ENCODE measurements at places on chromosomes 16 and 17.

DNA sequence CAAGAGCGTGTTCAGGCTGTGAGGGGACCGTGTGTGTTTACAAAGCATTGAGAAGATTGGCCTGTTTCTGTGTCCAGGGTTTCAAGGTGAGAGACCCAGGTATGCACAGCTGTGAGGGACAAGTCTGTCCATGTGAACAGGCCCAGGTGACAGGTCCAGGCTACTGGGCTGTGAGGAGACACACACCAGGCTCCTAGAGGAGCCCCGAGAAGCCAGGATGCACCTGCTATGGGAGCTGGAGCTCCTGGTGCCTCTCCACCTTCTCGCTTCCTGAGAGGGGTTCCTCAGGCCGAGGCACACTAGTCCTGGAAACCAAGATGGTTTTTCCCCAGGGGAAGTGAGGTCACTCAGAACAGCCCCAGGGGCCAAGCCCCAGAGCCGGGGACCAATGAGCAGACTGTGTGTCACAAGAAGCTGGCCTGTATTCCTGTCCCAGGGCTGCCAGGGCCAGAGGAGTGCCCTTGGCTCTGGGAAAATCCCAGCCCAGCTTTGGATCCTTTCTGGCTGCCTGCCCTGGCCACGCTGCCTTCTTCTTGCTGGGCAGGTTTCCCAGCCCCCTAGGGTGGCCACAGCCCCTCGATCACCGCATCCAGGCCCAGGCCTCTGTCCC is 153.4 kb upstream of the PLCG2 start:
- DNase-seq = no peak

DNA sequence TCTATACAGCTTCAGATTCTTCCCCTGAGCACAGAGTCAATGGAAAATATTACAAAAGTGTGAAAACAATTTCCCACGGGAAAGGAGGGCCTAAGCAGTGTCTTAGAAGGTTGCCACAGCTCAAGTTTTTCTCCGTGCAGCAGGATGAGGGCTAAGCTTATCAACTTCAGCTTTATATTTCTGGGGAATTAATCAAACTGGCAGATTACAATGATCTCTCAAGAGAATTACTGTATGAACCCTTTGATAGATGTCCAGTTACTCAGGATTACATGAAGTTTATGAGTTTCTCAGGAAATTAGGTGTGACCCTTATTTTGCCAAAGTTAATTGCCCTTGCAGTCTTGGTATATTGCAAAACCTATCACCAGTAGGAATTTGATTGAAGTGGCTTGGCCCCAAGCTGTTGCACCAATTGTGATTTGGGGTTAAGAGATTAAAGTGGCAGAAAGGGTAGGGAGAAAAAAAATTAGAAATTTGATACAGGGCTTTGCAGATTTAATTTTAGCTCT is 298.4 kb downstream of the MAP2K6 start:
- no peak for DNase-seq

DNA sequence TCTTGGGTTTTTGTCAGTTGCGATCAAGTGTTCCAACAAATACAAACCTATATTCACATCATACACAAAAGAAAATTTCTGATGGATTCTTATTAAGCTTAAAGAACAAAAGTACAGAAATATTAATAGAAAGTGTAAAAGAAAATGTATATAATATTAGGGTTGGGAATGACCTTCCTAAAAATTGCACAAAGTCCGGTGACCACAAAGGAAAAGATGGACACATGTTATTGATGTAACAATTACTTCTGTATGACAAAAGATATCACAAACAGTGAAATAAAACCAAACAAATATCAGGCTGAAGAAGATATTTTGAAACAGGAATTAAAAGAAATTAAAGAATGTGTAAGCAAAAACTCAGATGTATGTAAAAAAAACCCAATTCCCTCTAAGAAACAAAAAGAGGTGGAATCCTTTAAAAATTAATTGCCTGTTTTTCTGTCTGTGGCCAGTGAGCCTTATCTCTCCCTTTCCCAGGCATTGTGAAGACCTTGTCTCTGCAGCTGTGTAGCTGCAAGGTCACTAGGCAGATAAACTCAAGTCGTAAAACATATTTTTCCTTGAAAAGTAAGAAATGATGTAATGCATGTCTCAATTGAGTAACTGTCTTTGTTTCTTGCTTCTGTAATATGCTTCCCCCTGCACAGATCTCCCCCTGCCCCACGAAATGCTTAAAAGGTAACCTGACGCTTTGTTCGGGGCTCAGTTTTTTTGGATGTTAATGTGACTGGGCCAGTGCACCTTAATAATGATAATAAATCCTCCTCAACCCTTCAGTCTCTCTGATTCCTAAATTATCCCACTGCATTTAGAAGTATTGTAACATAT is 2.8 kb downstream of the ST6GALNAC1 start:
- no peak for DNase-seq

GRCh38 chr17:57721967-57722703 is 23.0 kb downstream of the CCDC182 start:
- DNase-seq = no peak

DNA sequence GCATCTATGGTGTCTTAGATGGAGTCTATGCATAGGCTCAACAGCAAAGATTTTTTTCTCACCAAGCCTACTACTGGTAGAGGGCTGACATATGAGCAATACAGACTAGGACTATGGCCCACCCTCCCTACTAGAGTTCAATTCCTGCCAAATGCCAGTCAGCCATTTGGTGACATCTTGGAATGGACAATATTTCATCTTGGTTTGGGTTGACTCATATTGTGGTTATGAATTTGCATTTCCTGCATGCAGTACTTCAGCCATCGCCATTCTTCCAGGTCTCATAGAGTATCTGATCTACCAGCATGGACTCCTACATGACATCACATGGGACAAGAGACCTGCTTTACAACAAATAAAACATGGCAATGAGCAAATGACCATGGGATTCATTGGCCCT is 778.1 kb upstream of the SOX9 start:
- no peak for DNase-seq

GRCh38 chr17:29148257-29148789 is 31.9 kb downstream of the MYO18A start:
- DNase-seq = no peak

GRCh38 chr17:28031174-28031573 is 11.3 kb upstream of the NLK start:
- no peak for DNase-seq

DNA sequence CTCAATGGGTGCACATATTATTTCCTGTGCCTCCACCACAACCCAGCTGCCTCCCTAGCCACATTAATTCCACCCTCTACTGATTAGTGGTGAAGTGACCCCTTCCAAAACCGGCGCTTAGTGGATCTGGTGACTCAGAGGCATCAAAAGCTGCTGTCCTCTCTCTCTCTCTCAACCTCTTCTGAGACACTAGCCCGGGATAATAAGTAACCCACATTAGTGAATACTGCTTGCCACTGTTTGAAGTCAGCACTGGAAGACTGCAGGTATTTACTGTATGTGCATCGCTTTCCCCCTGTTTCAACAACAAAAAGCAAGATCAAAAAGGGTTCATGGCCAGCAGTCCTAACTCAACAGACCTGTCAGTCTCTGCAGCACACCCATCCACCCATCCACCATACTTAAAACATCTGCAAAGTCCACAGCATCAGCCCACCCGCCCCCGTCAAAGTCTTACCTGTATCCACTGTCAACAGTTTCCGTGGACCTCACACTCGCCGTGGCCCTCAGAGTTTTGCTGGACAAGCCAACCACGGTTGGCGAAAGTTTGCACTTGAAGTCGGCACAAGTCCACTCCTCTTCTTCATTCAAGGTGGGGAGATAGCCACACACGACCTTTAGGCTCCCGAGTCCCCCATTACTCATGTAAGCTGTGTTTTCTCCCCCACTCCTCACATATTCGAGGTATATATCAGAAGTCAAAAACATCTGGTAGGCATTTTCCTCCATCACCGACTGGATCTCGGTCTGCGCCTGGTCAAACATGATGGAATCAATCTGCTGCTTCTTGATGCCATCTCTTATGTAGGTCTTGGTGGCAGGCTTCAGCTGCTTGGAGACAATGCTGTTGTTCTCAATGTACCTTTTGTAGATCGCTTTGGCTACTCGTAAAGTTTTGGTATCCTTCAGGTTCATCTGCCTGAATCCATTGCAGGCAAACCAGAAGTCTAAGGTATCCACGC is 3.8 kb downstream of the AXIN2 start:
- DNase-seq = no peak

GRCh38 chr17:27904534-27905446 is 11.6 kb upstream of the LYRM9 start:
- no peak for DNase-seq

- no peak for DNase-seq
Measured at GRCh38 chr16:2970563-2970962, 1.4 kb downstream of the PAQR4 start.

DNA sequence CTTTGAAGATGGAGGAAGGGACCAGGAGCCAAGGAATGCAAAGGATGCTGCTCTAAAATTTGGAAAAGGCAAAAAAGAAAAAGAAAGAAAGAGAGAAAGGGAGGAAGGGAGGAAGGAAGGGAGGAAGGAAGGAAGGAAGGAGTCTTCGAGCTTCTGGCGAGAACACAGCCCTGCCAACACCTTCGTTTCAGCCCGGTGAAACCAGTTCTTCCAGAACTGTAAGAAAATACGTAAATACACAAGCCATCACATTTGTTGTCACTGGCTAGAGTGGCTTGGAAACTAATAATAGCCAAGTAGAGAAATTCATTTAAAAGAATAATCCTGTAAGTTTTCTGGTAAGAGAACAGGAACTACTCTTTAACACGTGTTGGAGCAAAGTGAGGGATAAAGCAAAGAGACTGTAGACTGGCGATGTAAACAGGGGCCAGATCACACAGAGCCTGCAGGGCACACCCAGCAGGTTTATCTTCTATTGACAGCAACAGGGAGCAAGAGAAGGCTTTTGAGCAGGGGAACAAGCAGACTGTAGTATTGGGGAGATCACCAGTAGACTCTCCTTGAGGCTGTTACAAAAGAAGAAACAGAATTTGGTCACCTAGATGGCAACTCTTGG is 188.7 kb upstream of the MPHOSPH6 start:
- DNase-seq = no peak

- peak; percentile 93 for DNase-seq
Measured at GRCh38 chr16:70298988-70299938, at the start of gene DDX19B. Gene DDX19B, plus strand, starts transcription at chr16:70299186. Its CDS starts 112 bp downstream, at chr16:70299298.

DNA sequence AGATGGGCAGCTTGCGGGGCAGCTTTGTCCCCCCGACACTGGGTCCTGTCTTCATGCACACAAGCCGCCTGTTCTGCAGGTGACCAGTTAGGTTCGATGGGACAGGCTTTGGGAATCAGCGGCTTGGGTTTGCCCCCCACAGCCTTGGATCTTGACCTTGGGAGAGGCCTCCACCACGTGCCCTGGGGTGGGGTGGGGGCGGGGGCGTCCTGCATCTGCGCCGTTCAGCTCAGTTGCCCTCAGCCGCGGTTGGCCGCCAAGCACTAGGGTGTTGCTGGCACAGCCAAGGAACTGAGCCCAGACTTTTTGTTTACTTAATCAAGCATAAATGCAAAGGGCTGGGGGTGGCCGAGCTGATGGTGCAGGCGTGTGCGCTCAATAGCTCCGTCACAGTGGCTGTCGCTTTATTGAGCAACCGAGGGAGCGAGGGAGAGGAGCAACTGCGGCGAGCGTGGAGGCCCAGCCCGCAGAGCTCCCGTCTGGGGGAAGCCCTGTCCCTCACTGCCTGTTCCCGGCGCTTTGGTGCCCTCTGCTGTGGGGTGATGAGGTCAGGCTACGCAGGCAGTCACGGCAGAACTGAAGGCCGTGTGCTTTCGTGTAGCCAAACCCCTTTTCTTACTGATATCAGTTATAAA is 33.9 kb downstream of the JPH3 start:
- DNase-seq = peak; percentile 82

GRCh38 chr17:4319221-4319620 is 47.3 kb downstream of the UBE2G1 start:
- no peak for DNase-seq

DNA sequence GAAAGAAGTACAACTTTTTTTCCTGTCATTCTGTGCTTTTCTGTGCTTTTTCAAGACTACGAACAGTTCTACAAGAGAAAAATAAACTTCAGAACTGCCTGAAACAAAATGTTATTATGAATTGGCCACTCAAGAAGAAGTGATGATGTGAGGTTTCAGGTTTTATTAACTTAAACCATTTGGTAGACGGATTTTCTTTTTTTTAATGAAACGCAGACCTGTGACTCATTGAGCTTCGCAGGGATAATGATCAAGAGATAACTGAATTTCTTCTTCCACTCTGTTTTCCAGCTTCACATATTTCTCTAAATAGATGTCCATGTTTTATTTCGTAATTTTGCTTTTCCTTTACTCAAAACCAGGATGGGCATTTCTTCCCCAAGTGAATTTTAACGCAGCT is 32.7 kb downstream of the AIPL1 start:
- no peak for DNase-seq

DNA sequence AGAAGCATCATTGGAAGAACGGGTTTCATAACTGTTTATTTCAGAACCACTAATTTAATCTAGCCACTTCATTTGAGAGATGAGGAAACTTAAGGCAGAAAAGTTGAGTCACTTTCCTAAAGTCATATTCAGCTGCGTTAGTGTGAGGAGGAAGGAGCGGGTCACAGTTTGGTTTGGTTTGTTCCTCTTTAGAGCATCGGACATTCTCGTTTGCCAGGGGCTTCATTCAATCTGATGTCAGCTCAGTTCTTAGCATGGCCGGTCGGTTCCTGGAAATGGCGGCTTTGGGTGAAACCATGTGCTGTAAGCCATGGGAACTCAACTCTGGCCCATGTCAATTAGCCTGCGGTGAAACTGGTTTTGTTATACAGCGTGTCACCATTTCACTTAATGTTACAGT is 186.5 kb downstream of the LGALS9B start:
- no peak for DNase-seq

DNA sequence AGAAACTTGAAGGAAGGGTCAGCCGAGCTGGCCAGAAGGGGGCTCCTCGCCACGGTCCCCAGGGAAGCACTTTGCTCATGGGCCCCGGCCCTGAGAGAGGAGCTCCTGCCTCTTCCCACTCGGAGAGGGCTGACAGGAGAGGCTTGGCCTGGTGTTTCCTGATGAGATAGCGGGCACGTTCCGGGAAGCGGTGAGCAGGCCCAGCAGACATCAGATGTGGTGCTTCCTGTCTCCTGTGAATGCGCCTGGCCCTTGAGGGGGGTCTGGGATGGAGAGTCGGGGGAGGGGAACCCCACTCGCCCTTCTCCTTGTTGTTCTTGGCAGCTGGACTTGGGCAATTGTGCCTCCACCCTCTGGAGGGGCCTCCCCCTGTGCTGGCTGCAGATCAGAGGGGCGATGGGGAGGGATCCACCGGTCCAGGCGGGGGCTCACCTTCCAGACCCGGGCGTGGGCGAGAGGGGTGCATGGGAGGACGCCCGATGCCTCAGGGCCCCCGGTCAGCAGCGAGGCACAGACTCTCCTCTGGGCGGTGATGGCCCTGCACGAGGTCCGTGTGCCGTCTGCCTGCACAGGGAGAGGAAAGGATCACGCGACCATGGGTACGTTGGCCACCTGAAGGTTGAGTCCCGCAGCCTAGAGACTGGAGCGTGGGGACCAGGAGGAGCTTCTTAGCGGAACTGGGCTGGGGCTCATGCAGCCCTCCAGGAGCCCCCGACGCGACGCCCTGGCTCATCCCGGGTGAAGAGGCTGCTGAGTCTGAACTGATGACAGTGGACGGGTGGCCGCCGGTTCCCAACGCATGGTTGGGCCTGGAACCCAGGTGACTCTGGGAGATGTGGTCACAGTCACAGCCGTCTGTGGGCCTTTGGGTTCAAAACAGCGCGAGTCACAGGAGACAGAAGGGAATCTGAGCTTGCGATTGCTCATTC is 25.4 kb downstream of the METRNL start:
- no peak for DNase-seq

- DNase-seq = no peak
Measured at GRCh38 chr17:66448026-66448639, 145.7 kb downstream of the PRKCA start.
